ENCODE measurements at places on chromosomes 6 and 20.

- DNase-seq = no peak
These were observed 9.7 kb upstream of the CCN6 start for GRCh38 chr6:112044196-112044595.

GRCh38 chr20:59634435-59635005, 30.2 kb downstream of the PHACTR3 start:
- no peak for DNase-seq

DNA sequence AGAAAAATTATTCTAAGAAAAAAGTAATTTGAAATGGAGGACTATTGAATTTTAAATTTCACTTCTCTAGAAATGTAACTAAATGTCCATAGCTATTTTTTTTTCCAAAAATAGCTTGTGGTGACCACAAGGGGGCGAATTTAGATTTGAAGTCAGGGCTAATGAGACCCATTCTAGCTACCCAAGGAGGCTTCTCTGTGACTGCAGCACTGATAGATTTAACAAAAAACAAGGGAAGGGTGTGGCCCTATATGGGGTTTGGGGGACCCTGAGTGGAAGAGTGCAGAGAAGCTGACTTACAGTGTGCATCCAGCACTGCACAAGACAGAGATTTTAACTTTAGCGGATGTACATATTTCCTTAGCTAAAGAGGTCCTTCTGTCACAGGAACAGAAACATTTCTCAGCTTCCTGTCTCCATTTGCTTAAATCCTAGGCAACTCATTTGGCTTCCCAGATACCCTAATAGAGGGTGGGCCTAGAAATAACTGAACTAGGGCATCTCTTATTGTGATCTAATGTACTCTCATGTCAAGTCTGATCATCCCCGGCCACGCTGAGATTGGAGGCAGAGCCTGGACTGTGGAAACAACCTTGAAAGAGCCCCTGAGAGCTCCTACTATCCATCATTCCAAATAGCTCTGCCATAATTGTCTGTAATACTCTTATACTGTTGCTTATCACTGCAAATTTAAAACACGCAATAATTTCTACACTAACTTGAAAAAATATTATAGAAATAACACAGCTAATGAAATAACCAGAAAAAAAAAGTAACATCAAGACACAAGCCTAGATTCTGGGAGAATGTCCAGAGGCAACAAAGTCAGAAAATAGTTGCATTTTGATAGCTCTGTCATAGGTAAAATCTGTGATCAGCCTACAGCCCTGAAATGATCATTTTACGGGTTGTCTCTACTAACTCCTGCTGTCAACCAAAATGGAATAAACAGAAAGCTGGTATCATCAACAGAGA, 93.6 kb downstream of the SNAP91 start:
- no peak for DNase-seq

DNA sequence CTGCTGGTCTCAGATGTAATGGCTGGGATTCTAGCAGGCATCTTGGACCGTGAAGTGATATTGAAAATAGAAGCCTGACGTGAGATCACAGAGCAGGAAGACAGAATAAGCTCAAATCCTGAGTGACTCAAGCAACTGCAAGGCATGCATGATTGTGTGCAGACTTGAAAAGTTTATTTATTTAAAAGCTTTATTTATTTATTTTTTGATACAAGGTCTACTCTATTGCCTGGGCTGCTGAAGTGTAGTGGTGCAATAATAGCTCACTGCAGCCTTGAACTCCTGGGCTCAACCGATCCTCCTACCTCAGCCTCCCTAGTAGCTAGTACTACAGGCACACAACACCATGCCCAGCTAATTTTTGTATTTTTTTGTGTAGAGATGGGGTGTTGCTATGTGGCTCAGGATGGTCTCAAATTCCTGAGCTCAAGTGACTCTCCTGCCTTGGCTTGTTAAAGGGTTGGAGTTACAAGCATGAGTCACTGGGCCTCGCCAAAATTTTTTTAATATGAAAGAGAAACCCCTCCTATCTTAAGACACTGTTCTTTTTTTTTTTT, 40.1 kb upstream of the RNF144B start:
- DNase-seq = no peak

DNA sequence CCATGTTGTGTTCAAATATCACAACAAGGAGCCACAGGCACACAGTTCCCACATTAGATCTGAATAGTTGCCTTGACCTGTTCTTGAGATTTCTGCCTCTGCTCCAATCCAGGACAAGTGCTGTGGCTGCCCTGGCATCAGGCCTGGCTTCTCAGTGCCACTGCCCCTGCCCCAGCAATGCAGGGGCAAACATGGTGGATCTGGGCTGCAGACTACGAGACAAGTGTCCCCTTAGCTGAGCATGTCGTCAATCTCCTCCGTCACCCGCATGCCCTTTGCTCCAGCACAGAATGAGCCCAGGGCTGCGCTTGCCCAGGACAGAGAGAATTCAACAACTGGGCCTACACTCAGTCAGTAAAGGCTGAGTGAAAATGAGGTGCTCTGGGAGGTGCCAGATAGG, 201.6 kb downstream of the SYNDIG1 start:
- no peak for DNase-seq

GRCh38 chr20:35912881-35913280, 41.4 kb downstream of the SCAND1 start:
- no peak for DNase-seq

- DNase-seq = no peak
These were observed 838.4 kb downstream of the DHX35 start for GRCh38 chr20:39800548-39800947.

DNA sequence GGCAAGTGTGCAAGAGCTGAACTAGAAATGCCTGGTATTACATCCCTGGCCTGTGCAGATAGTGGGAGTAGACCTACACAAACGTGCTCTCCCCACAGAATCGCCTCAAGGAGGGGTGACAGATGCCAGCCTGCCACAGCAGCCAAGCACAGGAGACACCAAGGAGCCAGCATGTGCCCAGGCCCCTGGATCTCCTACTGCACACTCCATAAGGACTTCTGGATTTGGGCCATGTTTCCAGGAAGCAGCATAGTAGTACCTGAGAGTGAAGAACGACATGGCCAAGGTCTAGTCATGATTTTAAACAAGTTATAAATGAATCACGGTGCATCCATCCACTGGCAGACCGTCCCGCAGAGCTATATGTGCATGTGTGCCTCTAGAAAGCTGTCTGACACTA, 232.2 kb downstream of the SYNDIG1 start:
- DNase-seq = no peak

- DNase-seq = peak; percentile 13
These were observed 1.9 kb downstream of the L3MBTL3 start for GRCh38 chr6:130020073-130020906.

GRCh38 chr6:170222498-170223471, 68.1 kb downstream of the DLL1 start:
- DNase-seq = no peak

GRCh38 chr6:158978757-158979156, 21.2 kb downstream of the RSPH3 start:
- DNase-seq = no peak

DNA sequence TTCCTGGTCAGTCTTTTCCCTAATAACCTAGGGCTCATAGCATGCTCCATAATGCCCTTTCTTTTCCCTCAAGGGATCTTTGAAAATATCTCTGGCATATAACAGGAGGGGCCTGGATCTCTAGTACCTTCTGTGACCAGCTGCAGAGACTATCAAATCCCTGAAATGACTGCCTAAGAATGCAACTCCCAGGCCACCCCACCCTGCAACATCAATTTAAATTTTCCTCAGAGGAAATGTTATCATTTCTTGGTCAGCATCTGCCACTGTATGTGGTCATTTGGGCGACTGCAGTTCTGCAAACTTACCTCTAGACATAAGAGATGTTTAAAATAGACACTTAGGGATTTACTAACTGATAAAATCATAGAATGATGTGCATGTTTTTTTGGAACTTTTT, 200.2 kb downstream of the KCNQ5 start:
- no peak for DNase-seq

DNA sequence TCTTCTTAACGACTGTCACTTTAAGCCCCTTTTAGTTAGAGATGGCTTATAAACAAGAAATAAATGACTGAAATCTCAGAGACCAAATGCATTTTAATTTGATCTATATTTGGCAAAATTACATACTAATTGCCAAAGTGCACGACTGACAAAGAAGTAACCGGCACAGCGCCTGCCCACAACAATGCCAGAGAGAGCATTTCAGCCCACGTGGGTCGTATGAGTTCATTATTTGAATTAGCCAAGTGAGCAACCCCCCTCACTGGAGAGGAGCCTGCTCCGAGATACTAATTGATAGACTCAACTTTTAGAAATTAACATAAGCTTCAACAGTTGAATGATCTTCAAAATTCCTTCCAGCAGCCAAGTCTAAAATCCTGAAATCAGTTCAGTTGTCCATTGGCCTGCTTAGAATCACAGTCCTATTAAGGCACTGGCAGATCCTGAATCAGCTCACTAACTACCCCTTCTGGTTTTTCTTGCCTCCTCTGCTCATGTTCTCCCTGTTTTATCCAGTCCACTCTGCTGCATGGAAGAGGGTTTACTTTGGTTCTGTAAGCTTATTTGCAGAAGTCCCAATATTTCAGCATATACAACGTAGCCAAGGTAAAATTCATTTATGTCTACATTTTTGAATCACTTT, 519.1 kb upstream of the AGPAT4 start:
- DNase-seq = no peak

DNA sequence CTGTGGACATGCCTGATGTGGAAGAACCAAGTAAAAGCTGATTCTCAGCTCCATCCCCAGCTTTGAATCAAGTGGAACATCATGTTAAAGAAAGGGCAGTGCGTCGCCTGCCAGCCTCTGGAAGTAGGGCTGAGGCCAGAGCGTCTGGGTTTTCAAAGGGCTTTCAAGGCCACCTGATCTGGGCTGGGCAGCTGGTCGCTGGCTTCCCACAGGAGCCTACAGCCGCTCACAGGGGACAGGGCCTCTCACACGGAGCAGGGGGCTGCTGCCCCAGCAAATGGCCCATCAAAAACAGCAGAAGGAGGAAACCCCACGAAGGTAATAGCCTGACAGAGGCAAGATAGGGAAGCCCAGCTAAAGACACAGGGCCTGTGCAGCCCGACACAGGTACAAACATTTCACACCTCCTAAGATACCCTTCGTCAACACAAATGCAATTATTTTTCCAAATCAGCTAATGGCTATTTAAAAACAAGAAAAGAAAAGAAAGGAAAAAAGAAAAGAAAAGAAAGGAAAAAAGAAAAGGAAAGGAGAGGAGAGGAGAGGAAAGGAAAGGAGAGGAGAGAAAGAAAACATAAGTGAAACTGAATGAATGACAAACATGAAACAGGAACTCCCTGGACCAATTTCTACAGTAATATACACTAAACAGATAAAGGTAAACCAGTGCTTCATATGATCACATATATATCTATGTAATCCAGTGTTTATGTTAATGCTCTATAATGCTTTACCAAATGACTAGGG, 24.8 kb downstream of the RRBP1 start:
- DNase-seq = no peak

- no peak for DNase-seq
These were observed 260.4 kb downstream of the PTPRK start for GRCh38 chr6:128259730-128260685.

GRCh38 chr6:84356907-84357306, 129.5 kb upstream of the CEP162 start:
- no peak for DNase-seq

GRCh38 chr6:98546376-98546775, 288.0 kb upstream of the POU3F2 start:
- DNase-seq = no peak

- no peak for DNase-seq
These were observed 282.7 kb downstream of the ADGB start for GRCh38 chr6:146881228-146882181.

- DNase-seq = no peak
These were observed 3.9 kb downstream of the GTF2H5 start for GRCh38 chr6:158172001-158172400.

DNA sequence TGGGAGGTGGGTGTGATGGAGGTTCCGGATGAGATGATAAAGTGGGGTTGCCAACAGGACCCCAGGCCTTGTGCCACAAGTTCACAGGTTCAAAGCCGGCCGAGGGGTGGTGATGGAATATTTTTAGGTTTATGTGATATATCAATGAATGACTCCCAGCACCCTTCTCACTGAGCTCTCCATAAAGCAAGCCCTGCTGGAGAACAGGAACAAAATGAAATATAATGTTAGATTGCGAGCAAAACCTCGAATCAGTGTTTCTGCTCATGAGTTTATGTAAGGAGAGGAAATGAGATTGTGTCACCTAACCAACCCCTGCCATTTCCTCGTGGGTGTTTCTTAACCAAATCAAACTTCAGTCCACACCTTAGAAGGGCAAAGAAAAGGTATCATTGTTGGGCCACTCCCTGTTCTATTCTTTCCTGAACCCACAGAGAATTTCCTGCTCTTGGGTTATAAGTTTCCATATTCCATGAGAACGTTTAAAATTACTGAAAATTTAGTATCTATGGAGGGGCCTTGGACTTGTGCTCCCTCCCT, 192.2 kb upstream of the EXOC2 start:
- no peak for DNase-seq
